Progenitor cell of endocrine pancreas (in vitro differentiated cells): ENCODE measurements at places on chromosomes 13 and 19.

DNA sequence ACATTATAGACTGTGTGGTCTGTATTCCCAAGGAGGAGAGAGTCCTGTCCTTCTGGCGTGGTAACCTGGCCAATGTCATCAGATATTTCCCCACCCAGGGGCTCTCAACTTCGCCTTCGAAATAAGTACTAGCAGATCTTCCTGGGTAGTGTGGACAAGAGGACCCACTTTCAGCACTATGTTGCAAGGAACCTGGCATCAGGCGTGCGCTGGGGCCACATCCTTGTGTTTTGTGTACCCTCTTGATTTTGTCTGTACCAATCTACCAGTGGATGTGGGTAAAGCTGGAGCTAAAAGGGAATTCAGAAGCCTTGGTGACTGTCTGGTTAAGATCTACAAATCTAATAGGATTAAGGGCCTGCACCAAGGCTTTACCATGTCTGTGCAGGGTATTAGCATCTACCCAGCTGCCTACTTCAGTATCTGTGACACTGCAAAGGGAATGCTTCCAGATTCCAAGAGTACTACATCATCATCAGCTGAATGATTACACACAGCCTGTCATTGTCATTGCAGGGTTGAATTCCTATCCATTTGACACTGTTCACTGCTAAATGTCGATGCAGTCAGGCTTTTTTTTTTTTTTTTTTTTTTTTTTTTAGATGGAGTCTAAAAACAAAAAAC, 148.0 kb downstream of the PRR20E start:
- peaks cover 3% of the 10 kb centered on the region for H3K27me3 ChIP-seq
- H3K4me3 ChIP-seq: no peak overlapping the region
- no peaks in the 10 kb centered on the region for H3K4me1 ChIP-seq
- no peak for DNase-seq
- no peaks in the 10 kb centered on the region for H3K36me3 ChIP-seq

GRCh38 chr19:18967358-18968146, 26.5 kb upstream of the HOMER3 start:
- H3K4me1 ChIP-seq: peaks cover 3% of the 10 kb centered on the region
- peaks cover 5% of the 10 kb centered on the region for H3K27me3 ChIP-seq
- no peak overlapping the region for H3K4me3 ChIP-seq
- no peaks in the 10 kb centered on the region for H3K36me3 ChIP-seq
- no peak overlapping the region for H3K27ac ChIP-seq

- H3K36me3 ChIP-seq: no peaks in the 10 kb centered on the region
- no peaks in the 10 kb centered on the region for H3K27me3 ChIP-seq
- H3K4me1 ChIP-seq: peaks cover 6% of the 10 kb centered on the region
- no peak for DNase-seq
- H3K27ac ChIP-seq: no peak overlapping the region
These were observed 32.6 kb upstream of the SLC46A3 start for GRCh38 chr13:28751175-28751960.

DNA sequence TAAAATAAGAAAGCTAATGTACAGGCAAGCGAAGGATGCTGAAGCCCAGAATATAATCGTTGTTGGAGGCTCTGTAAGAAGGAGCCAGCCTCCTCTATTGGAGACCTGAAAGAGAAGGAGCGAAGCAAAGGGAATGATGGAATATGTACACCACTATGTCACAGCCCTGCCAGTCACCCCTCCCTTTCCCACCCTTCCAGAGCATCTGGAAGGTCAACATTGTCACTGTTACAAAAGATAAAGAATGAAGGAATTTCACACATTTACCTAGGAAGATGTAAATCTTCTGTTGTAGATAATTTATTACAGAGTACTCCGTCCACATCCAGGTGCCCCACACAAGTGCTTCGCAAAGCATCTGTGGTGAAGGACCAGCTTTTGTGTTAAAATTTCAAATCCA, 39.7 kb upstream of the SACS start:
- H3K36me3 ChIP-seq: peaks cover 2% of the 10 kb centered on the region
- no peak for DNase-seq
- peaks cover 33% of the 10 kb centered on the region for H3K4me1 ChIP-seq
- no peak overlapping the region for H3K4me3 ChIP-seq
- H3K27ac ChIP-seq: no peak overlapping the region
- peaks cover 8% of the 10 kb centered on the region for H3K27me3 ChIP-seq
